ENCODE measurements at places on chromosomes 4 and X. TPM values are rescaled to one million over a fixed set of nuclear protein-coding genes. Genes with fewer than 3 reads are reported as not detected.

The TBC1D9 gene
- 50.1 TPM for total RNA-seq

The TEX13C gene
- total RNA-seq, result not detected

The LRIT3 gene
- 0.11 TPM for total RNA-seq

The PLXNB3 gene
- total RNA-seq, result 5.5 TPM

The NDP gene
- 0.87 TPM for total RNA-seq

The ETDA gene
- total RNA-seq, result not detected

The FAM184B gene
- under 0.01 TPM for total RNA-seq

All from uterine smooth muscle cell (primary cell).